Upper lobe of left lung (tissue), 6 donors: ENCODE measurements at places on chromosomes 5 and 9.

DNA sequence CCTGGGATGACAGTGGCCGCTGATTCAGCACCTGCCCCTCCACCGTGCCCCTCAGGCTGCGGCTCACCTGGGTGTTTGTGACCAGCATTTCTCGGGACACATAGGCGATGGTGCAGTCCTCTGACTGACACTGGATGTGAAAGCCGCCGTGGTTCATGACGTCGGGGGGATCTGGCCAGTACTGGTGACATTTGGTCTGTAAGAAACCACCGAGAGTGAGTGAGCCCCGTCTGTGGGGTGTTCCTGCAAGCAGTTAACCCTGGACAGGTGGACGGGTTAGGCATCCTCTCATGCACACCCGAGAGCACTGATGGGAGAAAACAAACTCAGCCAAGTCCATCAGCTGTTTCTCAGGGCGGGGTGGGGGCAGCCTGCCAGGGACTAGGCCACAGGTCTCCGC, 62.5 kb upstream of the EPB41L4B start:
- no peak overlapping the region for H3K27ac ChIP-seq
- no peak overlapping the region for H3K4me3 ChIP-seq
- peak; percentile 42 for DNase-seq

DNA sequence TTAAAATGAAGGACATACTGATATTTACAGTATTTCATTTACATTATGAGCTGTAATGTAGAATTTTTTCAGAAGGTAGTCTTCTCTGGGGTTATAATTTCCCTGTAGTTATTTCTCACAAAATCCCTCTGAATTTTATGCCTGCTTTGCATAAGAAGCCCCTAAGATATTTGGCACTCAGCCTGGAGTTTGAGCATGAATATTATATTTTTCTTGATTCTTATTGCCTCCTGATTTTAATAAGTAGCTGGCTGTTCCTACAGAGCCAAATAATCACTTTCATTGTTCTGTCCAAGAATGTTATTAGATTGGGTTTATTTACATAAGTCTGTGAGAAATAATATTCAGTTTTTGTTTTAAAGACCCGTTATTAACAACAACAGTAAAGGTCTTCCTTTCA, 195.0 kb downstream of the FER start:
- no peak overlapping the region for H3K4me3 ChIP-seq
- no peaks in the 10 kb centered on the region for H3K27me3 ChIP-seq
- no peak for DNase-seq

- H3K4me3 ChIP-seq, result no peak overlapping the region
- H3K27ac ChIP-seq, result no peak overlapping the region
- no peak for DNase-seq
- H3K4me1 ChIP-seq, result no peaks in the 10 kb centered on the region
These were observed 197.5 kb downstream of the MAPKAP1 start for GRCh38 chr9:125509476-125509875.

DNA sequence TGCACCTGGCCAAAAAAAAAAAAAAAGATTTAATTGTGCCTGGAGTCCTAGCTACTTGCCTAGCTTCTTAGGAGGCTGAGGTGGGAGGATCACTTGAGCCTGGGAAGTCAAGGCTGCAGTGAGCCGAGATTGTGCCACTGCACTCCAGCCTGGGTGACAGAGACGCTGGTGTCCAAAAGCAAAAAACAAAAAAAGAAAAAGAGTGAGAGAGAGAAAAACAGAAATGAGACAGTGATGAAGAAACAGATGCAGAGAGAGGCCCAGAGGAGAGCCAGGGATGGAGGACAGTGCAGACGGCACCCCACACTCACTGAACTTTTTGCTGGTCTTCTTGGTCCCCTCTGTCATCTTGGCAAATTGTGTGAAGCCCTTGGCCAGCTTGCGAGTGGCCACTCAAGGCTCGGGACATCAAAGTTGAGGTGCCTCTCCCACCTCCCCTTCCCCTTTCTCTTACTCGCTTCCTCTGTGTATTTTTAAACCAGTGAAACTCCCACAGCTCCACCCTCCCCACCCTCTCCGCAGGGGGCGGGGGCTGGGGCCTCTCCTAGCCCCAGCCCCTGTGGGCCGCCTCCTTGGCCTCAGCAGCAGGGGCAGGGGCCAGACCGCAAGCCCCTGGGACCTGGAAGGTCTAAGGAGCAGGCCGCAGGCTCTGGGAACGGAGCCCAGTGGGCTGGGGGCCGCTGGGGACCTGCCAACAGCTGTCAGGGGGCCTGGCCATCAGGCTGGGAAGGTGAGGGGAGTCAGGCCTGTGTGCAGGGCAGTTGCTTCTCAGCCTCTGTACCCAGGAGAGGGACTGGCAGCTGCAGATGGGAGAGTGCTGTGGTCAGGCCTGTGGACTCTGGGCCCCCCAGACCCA, at the start of gene SH2D3C:
Gene SH2D3C (minus strand): TSS at position 387 of the 856 bp plus-strand sequence. CDS start 39 bp downstream, at position 348.
- peak; percentile 61 for DNase-seq
- no peaks in the 10 kb centered on the region for H3K27me3 ChIP-seq
- H3K4me3 ChIP-seq, result peak within 1 kb of the TSS; percentile 43
- H3K27ac ChIP-seq, result peak within 1 kb of the TSS; percentile 89

- no peak overlapping the region for H3K4me3 ChIP-seq
- no peaks in the 10 kb centered on the region for H3K4me1 ChIP-seq
- H3K27me3 ChIP-seq, result no peaks in the 10 kb centered on the region
- no peak overlapping the region for H3K27ac ChIP-seq
These were observed 347.4 kb upstream of the NUDT12 start for GRCh38 chr5:103910011-103910410.

DNA sequence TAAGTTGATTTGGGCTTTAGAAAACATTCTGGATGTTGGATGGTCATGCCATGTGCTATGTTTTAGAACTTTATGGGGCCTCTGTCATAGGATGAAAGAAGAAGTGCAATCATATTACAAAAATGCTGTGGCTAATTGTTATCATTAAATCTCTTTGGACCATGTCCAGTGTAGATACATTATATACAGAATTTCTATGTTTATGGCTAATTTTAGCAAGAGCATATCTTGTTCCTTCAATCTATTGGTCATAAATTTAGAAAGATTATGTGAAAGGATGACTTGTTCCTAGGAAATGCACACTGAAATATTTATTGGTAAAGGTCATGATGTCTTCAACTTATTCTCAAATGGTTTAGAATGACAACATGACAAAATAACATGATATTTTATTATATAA, 42.4 kb upstream of the ELL2 start:
- H3K27me3 ChIP-seq, result no peaks in the 10 kb centered on the region
- no peak overlapping the region for H3K27ac ChIP-seq
- no peak for DNase-seq
- no peaks in the 10 kb centered on the region for H3K4me1 ChIP-seq
- no peak overlapping the region for H3K4me3 ChIP-seq
- no peaks in the 10 kb centered on the region for H3K36me3 ChIP-seq

DNA sequence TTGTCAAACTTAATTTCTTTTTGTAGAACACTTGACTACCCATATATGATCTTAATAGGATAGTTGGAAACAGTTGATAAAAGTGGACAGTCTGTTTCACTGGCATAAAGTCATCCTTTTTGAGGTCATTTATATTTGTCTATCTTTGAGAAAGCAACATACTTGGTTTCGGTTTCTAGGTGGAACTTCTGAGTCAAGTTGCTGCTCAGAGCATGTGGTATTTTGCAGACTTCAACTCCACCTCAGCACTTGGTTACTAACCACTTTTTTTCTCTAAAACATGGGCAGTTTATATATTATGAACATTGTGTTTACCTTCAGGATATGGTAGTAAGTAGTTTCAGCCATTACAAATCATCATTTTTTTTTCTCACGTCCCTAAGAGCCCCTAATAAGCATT, 1749.0 kb upstream of the C9orf72 start:
- H3K4me3 ChIP-seq, result no peak overlapping the region
- no peaks in the 10 kb centered on the region for H3K4me1 ChIP-seq
- H3K27ac ChIP-seq, result no peak overlapping the region
- H3K36me3 ChIP-seq, result no peaks in the 10 kb centered on the region
- DNase-seq, result no peak

DNA sequence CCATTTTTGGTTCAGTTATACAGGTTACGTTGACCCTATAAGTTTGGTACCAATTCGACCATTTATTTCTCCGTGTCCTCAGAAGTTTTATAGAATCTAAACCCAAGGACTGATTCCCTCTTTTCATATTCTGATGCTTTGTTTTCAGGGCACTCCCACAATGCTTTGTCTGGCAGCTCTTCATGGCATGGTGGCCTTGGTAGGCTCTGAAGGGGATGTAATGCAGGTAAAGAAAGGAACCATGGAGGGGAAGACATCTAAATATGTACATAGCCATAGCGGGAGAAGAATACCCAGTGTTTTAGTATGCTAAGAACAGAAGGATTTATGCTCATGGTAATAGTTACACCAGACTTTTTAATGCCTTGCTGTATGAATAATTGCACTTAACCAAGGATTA, 82.7 kb downstream of the HACD4 start:
- no peak overlapping the region for H3K4me3 ChIP-seq
- no peak overlapping the region for H3K27ac ChIP-seq
- H3K27me3 ChIP-seq, result no peaks in the 10 kb centered on the region
- H3K4me1 ChIP-seq, result no peaks in the 10 kb centered on the region
- DNase-seq, result no peak

- no peaks in the 10 kb centered on the region for H3K36me3 ChIP-seq
- no peaks in the 10 kb centered on the region for H3K4me1 ChIP-seq
- no peaks in the 10 kb centered on the region for H3K27me3 ChIP-seq
- no peak overlapping the region for H3K4me3 ChIP-seq
- DNase-seq, result no peak
These were observed 181.4 kb downstream of the LURAP1L start for GRCh38 chr9:12956261-12956660.

DNA sequence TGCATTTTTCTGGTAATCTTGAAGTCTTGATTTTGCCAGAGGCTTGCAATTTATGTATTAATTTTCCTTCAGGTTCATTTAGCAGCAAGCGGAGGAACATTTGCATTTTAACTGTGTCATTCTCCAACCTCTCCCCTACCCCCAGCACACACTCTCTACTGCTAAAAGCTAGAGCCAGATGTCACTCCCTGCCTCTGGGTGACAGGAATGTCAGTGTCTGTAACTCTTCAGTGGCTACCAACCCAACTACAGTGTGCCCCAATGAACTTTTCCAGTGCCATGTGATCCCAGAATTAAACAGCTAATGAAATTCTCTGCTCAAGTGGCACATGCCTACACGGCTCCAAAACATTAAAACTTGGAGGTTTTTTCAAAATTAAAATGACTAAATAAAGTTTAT, 260.3 kb downstream of the GOLPH3 start:
- no peak overlapping the region for H3K4me3 ChIP-seq
- H3K27ac ChIP-seq, result no peak overlapping the region
- H3K27me3 ChIP-seq, result no peaks in the 10 kb centered on the region
- no peaks in the 10 kb centered on the region for H3K36me3 ChIP-seq
- H3K4me1 ChIP-seq, result no peaks in the 10 kb centered on the region
- no peak for DNase-seq

DNA sequence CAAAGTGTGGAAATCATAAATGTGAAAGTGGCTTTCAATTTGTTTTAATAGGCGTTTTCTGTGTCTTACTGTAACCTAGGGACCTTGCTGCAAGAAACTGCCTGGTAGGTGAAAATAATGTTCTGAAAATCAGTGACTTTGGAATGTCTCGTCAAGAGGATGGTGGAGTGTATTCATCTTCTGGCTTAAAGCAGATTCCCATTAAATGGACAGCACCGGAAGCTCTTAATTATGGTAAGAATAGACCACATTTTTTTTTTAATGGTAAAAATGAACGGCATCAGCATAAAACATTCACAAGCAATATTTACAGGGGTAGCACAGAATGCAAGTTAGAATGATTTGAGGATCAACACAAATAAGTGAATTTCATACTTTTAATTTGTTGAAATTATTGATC, 229.1 kb downstream of the PJA2 start:
- H3K27ac ChIP-seq, result no peak overlapping the region
- H3K27me3 ChIP-seq, result no peaks in the 10 kb centered on the region
- H3K4me1 ChIP-seq, result no peaks in the 10 kb centered on the region
- no peaks in the 10 kb centered on the region for H3K36me3 ChIP-seq
- no peak for DNase-seq

GRCh38 chr9:132806723-132807421, 71.2 kb downstream of the AK8 start:
- H3K36me3 ChIP-seq, result no peaks in the 10 kb centered on the region
- no peak overlapping the region for H3K27ac ChIP-seq
- H3K4me3 ChIP-seq, result no peak overlapping the region
- no peaks in the 10 kb centered on the region for H3K27me3 ChIP-seq
- H3K4me1 ChIP-seq, result no peaks in the 10 kb centered on the region

DNA sequence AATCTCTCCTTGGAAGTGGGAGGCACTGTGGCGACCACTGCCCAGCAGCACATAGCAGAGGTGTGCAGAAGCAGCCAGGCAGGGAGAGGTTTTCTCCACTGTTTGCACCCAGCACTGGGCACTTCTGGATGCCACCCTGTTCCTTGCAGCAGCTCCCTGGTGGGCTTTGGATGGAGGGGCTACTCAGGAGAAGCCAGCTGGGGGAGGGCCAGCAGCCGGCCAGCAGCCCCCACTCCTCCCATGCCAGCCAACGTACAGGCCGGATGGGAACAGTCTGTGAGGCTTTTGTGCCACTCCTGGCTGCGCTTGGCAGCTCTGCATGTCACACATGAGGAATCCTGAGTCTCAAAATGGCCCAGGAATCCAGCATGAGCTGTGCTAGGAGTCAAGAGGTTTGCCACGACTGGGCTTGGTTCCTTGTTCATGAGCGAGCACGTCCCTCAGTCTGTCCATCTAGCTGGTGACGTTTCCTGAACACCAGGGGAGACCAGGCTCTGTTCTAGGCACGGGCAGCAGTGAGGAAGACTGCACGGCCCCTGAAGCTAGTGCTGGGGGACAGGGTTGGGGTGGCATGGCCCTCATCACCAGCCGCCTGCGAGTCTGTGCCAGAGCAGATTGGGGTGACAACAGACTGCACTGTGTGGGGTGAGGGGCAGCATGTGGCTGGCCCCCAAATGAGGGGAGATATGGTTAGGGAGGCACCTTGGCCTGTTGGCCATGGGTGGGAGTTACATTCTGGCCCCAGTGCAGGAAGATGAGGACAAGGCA, 10.1 kb downstream of the PHF2 start:
- no peak overlapping the region for H3K27ac ChIP-seq
- H3K4me3 ChIP-seq, result no peak overlapping the region
- DNase-seq, result no peak
- peaks cover 39% of the 10 kb centered on the region for H3K4me1 ChIP-seq

DNA sequence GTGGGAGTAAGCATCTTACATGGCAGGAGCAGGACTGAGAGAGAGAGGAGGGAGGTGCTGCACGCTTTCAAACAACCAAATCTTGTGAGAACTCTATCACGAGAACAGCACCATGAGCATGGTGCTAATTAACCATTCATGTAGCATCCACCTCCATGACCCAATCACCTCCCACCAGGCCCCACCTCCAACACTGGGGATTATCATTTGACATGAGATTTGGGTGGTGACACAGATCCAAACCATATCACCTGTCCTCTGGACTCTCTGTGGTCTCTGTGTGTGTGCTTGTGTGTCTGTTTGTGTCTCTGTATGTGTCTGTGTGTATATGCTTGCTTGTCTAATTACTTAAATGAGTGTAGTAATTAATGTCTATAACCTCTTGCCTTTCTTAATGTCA, 31.1 kb downstream of the SEC61B start:
- no peaks in the 10 kb centered on the region for H3K36me3 ChIP-seq
- no peak for DNase-seq
- H3K4me1 ChIP-seq, result no peaks in the 10 kb centered on the region
- H3K27me3 ChIP-seq, result no peaks in the 10 kb centered on the region
- H3K4me3 ChIP-seq, result no peak overlapping the region
